OCI-LY7 (cell line): ENCODE measurements at places on chromosomes 3 and 15.

DNA sequence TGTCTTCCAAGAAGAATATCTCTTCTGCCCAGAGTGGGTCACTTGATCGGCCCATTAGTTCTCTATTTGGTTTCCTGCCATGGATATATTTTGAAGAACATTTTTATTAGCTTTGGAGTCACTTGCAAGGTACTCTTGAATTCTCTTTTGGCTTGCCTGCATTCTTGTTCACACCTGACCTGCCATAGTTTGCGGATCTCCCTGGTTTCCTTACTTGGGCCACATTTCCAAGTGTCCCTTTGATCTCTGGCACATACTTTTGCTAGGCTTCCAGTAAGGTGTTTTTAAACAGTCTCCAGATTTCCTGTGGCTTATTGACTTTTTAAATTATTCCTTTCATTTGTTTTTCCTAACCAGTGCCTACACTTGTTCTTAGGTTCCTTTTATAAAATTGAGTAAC lies 488.5 kb upstream of the MDFIC2 start:
- DNase-seq = no peak

- DNase-seq = peak; percentile 44
Measured at GRCh38 chr3:43998370-43998835, 243.3 kb upstream of the TOPAZ1 start.

DNA sequence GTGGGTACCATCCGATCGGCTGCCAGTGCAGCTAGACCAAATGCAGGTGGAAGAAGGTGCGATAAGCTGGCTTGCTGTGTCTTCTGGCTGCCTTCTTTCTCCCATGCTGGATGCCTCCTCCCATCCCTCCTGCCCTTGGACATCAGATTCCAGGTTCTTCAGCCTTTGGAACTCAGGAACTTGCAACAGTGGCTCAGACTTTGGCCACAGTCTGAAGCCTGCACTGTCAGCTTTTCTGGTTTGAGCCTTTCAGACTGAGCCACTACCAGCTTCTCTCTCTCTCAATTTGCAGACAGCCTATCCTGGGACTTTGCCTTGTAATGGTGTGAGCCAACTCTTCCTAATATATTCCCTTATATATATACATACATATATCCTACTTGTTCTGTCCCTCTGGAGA lies 485.5 kb downstream of the FHIT start:
- DNase-seq = no peak

GRCh38 chr3:4174791-4175190 lies 128.4 kb upstream of the SETMAR start:
- DNase-seq = no peak

- peak; percentile 94 for DNase-seq
Measured at GRCh38 chr15:42604894-42605744, 29.7 kb downstream of the STARD9 start.

DNA sequence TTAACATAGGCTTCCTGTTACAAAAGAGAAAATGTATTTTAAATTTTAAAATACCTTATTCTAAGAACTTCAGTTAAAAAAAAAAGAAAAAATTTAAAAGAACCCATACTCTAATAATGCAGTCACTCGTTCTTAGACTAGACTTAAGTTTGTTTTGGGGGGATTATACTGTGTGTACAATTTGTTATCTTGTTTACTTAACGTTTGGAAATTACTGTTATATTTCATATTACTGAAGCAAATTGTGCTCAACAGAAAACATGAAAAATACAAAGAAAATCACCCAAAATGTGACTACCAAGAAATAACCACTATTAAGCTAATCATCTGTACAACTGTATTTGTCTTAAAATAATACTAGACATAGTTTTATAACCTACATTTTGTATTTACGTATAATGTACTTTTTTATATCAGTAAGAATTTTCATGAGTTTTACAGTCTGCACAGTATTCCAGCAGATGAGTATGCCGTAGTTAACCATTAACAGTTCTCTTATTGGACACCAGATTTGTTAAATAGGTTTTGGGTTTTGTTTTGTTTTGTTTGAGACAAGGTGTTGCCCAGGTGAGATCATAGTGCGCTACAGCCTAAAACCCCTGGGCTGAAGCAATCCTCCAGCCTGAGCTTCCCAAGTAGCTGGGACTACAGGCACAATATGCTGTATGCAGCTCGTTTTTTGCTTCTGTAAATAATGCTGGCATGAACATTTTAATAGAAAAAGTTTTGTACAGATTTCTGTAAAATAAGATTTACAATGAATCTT lies 88.8 kb upstream of the CHD2 start:
- DNase-seq = peak; percentile 49

DNA sequence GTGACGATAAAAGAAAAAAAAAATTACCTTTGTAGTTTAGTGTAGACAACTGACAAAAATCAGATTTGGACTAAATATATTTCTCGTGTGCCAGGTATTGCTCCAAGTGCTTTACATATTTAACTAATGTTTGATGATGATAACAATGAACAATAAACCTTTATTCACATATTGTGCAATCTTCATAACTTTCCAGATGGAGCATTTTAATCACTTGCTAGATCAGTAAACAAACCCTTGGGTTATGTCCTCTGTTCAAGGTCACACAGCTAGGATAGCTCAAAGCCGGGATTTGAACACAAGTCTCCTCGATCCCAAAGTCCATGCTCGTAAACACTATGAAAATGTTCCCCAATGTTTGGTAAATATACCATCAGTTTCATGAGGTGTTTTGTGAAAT lies 14.5 kb downstream of the NCEH1 start:
- DNase-seq = no peak

DNA sequence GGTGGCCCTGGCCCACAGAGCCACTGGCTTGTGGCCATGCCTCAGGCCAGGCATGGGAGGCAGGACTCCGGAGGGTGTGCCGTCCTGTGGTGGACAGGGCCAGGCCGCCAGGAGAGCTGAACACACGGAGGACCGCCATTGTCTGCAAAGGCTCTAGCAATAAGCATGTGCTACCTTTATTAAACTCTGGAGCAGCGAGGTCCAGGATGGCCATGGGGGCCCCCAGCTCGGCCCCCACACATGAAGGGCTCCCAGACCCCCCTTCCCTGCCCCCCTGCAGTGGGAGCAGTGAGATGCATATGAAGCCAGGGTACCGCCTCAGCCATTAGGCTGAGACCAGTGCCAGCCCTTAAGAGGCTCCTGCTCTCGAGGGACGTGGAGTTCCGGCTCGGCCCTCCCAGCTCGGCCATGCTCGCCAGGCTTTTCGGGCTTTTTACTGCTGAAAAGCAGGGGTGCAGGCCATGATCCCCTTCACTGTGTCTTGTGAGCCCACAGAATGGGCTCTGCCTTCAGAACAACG lies 2.7 kb downstream of the AMIGO3 start:
- no peak for DNase-seq

DNA sequence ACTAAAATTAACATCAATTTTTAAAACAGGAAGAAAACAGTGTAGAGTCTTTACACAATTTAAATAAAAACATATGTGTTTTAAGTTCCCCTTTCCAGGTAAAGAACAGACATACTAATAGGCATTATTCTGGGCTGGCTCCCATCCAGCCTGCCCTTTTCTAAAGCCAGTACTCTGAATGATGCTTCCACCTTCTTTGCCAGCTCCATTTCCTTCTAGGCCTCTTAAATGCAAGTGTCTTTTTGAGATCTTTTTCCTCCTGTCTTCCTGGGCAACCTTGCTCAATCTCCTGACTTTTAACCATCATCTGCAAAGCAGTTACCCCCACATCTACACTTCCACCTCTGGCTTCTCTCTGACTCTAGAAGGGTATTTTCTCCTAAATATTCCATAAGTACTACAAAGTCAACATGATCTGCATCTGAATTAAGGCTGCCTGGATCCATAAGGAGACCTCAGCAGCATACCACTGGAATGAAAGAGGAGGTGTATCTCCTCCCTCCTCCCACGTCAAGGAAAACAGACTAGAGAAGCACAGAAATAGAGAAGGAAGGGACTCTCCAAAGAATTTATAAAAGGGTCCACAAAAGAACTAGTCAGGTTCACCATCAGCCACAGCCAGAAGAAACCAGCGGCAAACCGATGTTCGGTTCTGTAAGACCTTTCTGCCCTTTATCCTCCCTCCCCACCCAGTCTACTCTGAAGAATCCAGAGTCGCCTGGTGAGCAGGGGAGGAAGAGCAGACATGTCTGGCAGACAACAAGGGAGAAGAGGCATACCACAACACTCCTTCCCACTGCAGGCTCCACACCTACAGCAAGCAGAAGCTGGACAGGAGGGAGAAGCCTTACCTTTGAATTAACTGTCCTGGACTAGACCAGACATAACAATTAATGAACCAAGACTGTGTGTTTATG lies 47.1 kb downstream of the GOLIM4 start:
- no peak for DNase-seq

DNA sequence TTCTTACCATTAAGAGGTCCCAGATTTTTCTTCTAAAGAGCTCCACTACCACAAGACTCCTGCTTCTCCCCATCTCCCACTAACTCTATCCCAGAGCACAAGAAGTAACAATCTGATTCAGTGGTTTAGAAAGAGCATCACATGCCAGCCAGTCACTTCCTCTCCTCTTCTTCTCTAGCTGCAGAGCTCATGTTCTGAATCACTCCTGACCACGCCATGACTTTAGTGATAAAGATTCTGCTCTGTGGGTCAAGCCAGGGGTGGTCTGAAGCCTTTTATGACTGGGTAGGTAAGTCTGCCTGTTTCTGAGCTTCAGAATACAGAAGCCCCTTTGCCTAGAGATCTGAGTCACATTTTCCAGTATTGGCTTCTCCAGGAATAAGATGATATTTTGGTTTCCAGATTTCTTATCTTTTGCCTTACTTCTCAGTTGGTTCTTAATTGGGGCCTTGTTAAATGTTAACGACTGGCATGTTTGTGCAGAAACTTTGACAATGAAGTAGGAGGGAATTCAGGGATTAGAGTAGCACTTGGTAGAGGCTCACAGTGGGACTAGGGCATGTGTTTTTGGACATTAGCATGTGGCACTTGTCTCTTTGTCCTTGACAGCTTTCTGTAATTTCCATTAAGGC lies 27.6 kb upstream of the ADAMTSL3 start:
- DNase-seq = no peak

GRCh38 chr3:174168026-174168425 lies 691.1 kb upstream of the NAALADL2 start:
- DNase-seq = no peak

DNA sequence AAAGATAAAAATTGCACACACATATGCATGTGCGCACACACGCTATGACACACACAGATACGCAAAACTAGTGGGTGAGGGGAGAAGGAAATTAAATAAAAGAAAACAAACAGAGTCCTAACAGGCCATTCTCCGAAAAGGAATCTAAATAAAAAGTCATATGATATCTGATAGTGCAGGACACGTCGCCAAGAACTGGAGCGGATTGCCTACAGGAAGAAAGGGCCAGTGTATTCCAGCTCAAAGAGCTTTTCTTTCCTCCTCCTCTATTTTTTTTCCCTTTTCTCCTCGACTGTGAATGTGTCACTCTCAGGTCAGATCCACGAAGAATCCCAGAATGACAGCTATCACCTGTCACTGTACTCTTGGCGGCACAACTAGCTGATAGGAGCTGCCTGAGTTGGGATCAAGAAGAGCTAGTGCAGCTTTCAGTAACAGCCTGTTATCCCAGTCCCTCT lies 157.8 kb downstream of the TIGIT start:
- no peak for DNase-seq

GRCh38 chr3:14521611-14522010 lies 18.5 kb downstream of the GRIP2 start:
- no peak for DNase-seq

GRCh38 chr3:145953316-145953715 lies 207.7 kb downstream of the PLOD2 start:
- no peak for DNase-seq

DNA sequence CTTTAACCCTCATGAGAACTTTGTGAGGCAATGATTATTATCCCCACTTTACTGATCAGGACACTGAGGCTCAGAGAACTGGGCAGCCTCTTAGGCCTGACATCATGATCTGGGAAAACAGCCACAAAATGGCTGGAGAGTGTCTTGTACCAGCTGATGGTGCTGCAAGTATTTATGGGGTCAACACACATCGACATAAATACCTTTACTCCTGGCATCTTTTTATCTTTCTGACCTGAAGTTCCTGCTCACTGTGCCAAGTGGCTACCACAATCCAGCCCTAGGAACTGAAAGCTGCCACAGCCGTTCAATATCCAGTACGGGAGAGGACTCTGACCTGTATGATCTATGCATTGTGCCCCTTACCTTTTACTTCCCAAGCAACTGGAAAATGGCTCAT lies 29.2 kb upstream of the MUC13 start:
- DNase-seq = no peak

GRCh38 chr15:77542491-77543001 lies 90.2 kb downstream of the LINGO1 start:
- DNase-seq = no peak

GRCh38 chr3:53884623-53885022 lies 2.7 kb upstream of the ACTR8 start:
- DNase-seq = no peak

- no peak for DNase-seq
Measured at GRCh38 chr15:101161656-101162055, 90.2 kb downstream of the CHSY1 start.

DNA sequence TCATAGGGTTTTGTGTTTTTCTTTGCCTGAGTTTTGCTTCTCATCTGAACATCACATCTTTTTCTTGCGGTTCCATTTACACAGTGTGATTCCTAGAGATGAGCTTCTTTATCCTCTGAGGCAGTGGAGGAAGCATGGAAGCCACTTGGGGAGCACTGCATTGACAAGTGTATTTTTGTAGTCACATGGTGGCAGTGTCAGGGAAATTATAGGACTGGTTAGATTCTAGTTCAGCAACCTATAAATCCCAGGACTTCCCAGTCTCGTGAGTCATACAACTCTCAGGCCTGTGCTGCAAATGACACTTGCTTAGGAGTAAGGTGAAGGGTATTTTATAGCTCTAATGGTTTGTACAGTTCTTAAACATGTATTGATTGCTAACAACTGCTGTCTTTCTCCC lies 58.4 kb downstream of the RBM6 start:
- no peak for DNase-seq

DNA sequence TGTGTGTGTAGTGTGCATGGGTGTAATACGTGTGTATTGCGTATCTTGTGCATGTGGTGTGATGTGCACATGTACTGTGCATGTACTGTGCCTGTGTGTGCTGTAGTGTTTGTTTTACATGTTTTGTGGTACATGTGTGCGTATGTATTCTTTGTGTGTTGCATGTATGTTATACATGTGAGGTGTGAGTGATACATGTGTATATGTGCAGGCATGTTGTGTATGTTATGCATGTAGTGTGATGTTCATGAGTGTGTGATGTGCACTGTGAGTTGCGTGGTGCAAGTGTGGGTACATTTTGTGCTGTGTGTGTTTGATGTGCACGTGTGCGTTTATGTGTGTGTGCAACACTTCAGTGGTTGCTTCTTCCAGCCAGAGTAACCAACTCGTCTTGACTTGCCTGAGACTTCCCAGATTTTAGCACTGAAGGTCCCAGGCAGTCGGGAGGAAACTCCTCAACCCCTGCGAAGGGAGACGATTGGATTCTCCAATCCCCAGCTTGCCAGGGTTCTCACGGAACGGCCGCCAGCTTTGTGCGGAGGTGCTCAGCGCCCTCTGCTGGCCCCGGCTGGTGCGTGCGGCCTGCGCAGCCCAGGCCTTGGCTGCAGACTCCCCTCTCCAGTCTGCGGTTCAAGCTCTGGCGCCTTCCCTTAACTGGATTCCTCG lies 3.6 kb downstream of the GALNT15 start:
- DNase-seq = peak; percentile 53

- DNase-seq = no peak
Measured at GRCh38 chr15:85407421-85408269, 27.2 kb downstream of the AKAP13 start.

GRCh38 chr15:31811641-31812040 lies 218.7 kb upstream of the CHRNA7 start:
- DNase-seq = no peak
